Fibroblast of villous mesenchyme (primary cell): ENCODE measurements at places on chromosomes 6 and 20.

GRCh38 chr6:129707028-129707427, 2.9 kb downstream of the ARHGAP18 start:
- DNase-seq = no peak

DNA sequence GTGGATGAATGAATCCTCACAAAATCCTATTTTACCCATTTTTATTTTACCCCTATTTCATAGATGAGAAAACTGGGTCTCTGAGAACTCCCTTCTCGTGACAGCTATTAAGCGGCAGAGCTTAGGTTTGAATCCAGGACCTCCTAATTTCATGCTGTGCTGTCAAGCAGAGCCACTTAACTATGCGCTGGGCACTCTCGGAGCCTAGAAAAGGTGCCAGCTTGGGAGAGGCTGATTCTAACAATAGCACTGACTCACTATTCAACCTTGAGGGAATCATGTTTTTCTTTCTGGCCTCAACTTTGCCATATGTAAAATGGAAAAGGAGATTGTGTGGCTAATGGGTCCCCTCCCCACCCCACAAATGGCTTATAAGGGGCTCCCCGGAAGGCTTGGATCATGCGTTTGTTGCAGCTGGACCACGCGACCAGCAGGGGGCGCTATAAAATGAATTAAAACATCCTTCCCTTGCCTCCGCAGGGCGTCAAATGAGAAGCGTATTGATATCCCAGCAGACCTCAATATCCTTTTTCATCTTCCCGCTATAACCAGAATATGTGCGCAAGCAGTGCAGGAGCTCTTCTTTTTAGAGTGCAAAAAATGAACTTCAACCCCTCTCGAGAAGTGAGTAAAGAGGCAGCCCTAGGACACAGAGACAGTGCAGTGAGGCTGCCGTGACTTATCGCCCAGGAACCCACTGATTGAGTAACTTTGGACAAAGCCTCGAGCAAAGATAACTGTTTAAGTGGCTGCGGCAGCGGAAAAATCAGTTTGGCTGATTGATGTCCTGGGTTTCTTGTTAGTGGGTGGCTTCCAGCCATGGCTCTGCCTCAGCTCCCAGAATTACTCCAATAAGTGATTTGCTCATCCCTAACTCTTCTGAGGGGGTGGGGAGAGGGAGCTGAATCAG, 12.8 kb upstream of the PDYN start:
- peak; percentile 43 for DNase-seq

- DNase-seq = no peak
These were observed 116.1 kb upstream of the TIAM2 start for GRCh38 chr6:154878871-154879491.

DNA sequence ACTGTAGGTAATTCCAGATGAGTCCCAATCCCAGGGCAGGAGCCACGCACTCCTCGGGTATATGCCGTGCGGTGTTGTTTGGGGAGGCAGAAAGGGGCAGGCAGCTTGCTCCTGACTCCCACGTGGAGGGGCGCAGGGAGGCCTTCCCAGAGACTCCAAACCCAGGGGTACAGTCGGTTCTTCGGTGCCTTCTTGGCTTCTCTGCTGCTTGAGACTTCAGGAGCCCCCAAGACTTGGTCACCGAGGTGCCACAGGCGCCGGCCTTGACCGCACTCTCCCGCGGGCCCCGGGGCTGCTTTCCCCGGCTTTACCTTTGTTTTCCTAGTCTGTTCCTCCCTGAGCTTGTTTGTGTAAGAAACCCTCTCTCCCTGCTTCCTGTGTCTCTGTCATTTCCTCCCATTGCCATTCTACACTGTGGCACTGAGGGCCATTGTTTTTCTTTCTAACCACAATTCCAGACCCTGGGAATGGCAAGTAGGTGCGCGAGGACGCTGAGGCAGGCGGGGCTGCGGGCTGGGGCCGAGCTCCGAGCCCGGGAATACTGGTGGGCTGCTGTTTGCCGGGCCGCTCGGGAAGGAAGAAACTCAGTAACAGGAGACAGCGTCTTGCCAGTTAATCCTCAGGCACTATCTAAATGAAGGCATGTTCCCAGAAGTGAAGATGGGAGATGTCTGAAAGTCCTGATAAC, 215.6 kb upstream of the HEY2 start:
- DNase-seq = no peak
